ENCODE measurements at places on chromosomes 6 and 20.

DNA sequence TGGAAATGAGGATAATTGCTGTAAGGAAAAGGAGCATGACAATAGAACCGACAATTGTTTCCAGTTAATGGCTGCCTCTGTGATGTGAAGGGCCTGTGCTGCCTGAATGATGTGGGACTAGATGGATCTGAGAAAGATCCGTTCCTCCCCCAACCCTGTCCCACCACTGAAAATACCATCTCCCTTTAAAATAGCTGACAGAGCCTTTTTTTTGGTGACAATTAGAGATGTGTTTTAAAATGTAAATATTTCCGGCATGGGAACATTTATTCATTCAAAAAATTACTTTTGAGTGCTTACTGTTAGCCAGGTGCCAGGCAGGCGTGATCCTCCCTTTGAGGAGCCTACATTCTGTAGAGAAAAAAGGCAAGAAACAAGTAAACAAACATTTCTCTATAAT is 72.4 kb upstream of the SUPT3H start:
- no peak for DNase-seq

DNA sequence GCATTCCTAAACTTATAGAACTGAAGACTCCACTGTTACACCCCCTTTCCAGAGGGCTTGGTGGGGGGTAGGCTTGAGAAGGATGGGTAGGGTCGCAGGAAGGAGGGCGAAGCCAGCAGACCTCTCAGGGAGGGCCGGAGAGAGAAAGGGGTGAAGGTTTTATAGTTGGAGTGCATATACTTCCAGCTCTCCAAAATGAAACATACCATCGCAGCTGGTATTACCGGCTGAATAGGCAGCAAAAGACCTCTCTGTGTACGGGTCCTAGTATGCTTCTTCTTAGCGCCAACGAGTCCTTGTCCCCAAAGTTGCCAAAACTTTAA is 1.0 kb upstream of the VGLL2 start:
- no peak for DNase-seq

DNA sequence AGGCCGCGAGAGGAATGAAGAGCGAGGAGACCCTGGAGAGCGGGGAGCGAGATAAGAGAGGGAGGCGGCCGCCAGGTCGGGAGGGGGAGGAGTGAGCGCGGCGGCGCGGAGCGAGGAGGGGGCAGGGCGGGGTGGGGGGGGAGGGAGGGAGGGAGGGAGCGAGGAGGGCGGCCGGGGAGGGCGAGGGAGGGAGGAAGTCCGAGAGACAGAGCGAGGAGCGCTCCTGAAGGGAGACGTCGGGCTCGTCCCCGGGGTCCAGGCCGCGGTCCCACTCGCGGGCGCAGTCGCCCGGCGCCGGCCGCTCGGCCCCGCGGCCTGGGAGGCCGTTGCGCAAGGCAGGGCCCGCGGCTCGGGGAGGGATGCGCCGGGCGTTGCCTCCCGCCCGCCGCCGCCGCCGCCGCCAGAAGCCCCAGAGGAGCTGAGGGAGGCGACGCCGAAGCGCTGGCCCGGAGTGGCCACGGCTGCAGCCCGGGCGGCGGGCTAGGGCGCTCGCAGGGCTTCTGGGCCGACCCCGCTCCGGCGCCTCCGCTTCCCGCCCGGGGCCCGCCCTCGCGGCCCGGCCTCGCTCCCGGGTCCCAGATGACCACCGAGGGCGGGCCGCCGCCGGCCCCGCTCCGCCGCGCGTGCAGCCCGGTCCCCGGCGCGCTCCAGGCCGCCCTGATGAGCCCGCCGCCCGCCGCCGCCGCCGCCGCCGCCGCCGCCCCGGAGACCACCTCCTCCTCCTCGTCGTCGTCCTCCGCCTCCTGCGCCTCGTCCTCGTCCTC is at the start of gene FOXF2:
TSS of gene FOXF2 (plus strand) at position 208 of the 764 bp plus-strand sequence. CDS start at position 580, 372 bp downstream.
- no peak for DNase-seq

- no peak for DNase-seq
Measured at GRCh38 chr6:157298216-157298724, 25.0 kb downstream of the TMEM242 start.

DNA sequence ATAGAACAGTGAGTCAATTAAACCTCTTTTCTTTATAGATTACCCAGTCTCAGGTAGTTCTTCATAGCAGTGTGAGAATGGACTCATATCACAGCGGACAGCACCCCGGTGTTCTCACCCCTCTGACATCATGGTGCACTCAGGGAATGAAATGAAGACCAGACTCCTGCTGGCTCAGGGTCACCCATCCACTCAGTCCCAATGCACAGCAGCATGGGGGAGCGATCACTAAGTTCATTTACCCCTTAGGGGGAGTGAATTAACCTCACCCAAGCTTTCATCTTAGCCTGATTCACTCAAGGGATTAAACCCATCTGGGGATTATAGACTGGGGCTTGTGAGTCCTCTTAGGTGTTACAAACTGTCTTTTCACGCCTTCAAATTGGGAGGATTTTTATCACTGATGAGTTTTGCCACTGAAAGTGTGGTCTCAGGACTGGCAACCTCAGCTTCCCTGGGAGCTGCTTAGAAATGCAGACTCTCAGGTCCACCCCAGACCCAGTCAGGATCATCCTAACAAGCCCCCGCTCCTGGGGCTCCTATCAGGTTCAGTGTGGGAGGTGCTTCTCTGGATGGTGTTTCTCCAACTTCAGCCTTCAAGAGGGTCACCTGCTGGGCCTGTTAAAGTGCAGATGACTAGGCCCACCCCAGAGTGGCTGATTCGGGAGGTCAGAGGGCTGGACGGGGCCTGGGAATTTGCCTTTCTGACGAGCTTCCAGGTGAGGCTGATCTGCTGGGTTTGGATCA is 44.3 kb upstream of the FRMD1 start:
- no peak for DNase-seq

- DNase-seq, result no peak
Measured at GRCh38 chr6:9517806-9518205, 897.1 kb downstream of the TFAP2A start.

DNA sequence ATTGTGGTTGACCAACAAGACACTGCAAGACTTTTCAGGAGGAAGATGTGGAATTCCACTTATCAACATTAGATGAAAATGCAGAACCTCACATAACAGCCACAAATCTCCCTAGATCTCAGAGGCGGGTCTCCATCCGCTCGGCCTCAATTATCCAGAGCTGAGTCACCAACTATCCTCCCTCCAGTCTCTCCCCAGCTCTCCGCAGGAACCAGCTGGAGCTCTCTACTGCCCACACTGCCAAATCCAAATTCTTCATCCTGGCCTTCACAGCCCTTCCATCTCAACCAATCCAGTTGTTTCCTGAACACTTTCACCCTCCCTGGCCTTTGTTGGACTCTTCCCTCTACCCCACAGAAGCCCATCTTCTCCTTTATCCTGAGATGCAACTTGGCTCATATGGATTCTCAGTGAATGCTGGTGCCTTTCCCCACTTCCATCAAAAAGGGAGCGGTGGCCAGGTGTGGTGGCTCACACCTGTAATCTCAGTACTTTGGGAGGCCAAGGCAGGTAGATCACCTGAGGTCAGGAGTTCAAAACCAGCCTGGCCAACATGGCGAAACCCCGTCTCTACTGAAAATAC is 3.5 kb upstream of the TGIF2 start:
- no peak for DNase-seq

GRCh38 chr6:148239801-148240460 is 102.7 kb upstream of the SASH1 start:
- DNase-seq, result no peak

DNA sequence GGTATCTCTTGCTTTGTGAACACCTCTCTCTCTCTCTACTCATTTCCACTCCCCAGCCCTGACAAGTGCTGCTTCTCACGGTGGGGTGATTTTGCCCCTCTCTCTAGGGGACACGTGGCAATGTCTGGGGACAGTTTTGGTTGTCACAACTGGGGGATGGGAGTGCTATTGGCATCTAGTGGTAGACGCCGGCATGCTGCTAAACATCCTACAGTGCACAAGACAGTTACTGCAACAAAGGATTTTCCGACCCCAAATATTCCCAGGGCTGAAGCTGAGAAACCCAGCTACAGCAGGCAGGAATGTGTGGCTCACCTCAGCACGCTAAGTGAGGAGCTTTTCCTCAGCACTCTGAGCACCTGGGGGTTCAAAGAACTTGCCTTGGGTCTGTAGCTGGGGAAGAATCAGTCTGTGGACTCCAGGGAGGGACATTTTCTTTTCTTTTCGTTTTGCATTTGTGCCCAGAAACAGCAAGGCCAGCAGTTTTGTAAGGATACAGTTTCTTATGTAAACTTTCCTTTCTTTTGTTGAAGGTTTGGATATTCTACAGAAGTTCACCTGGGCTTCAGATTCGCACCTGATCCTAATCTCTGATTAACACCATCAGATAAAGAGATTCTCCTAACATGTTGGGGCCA is 246.9 kb upstream of the ZFP64 start:
- no peak for DNase-seq

DNA sequence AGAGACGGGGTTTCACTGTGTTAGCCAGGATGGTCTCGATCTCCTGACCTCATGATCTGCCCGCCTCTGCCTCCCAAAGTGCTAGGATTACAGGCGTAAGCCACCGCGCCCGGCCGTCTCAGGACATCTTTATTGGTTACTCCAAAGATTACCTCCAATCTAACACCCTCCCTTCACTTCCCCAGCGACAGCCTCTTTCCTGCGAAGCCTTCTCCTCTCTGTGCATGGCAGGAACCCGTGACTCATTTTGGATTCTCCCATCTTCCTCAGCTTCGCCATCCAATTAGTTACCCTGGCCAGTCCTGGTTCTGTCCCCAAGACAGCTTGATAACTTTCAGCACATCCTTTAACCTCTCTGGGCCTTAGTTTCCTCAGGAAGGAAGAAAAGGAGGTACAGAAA is 51.3 kb upstream of the TOX2 start:
- DNase-seq, result no peak

- DNase-seq, result no peak
Measured at GRCh38 chr6:144737998-144738397, 452.9 kb downstream of the UTRN start.

- no peak for DNase-seq
Measured at GRCh38 chr6:5004373-5005037, 668 bp upstream of the RPP40 start.

DNA sequence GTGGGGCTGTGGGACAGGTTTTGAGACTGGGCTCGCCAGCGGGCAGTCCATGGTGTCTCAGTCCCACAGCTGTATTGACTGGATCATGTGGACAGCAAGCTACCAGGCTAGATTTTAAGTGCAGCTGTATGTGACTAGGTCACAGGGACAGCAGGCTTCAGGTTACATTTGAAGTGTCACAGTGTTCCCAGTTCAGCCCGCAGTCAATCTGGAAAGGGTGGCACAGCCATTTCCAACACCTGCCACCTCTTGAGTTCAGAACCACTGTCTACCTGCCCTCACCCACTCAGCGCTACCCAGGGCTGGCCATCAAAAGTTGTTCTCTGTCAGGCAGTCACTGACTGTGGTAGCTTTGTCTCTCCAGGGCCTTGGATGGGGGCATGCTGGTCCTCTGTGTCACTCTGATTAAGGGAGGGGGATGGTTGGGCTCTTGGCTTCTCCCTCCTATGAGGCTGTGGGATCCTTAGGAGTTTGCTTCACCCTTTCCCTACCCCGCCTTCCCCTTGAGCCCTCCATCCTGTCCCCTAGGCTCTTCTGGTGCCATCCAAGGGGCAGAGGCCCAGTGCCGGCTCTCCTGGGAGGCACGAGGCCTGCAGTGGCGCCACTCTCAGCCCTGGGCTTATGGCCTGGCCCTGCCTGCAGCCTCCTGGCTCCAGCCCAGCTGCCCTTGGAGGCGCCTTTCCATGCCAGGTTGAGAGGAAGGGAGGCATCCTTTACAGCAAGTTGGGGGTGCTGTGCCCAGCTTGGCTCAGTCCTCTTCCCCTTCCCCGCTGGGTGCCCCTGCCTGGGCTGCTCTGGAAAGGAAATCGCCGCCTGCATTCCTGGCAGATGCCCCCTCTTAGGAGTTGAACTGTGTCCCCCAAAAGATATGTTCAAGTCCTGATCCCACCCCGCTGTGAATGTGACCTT is 44.9 kb downstream of the PNLDC1 start:
- DNase-seq, result no peak

GRCh38 chr6:2734488-2735166 is 16.1 kb downstream of the MYLK4 start:
- no peak for DNase-seq

GRCh38 chr6:103236923-103237322 is 1622.8 kb downstream of the HACE1 start:
- no peak for DNase-seq

GRCh38 chr20:38109591-38110524 is 55.2 kb downstream of the TGM2 start:
- no peak for DNase-seq

DNA sequence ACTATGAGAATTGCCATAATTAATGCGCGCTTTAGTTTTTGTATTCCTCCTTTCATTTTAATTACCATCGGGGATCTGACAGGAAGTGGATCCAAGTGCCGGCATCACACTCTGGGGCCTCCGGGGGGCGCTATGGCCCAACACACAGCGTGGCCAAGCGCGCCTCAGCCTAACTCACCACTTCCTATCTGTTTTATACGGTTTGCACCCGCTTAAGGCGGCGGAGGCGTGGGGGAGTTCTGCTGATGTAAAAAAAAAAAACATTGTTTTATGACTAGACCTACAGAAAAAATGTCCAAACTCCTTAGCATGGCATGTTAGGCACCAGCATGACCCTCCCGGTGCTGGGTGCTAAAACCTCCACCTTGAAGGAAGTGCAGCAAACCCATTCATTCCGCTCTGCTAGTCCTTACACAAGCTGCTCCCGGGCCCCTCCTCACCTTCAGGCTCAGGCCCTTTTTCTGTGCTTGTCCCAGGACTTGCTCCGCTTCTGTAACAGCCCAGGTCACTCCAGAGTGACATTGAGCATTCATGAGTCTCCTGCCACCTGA is 4.5 kb upstream of the EBF4 start:
- peak; percentile 80 for DNase-seq

GRCh38 chr20:23126281-23127061 is 40.3 kb upstream of the CD93 start:
- DNase-seq, result no peak

DNA sequence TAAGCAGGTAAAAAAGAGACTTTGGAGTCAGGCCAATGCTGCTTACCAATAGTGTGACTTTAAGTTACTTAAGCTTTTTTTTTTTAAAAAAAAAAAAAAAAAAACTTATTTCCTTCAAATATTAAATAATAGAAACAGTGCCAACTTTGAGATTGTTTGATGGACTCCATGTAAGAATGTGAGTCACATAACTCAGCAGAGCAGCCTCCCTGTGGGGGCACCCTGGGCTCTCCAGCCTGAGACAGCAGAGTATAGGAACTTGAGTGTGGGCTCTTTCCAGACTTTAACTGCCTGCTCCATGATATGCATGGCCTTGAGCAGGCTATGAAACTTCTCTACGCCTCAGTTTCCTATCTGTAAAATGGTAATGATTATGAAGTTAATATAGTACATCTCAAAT is 113.3 kb upstream of the SAMD5 start:
- DNase-seq, result no peak
